ENCODE measurements at places on chromosomes 12 and 14.

DNA sequence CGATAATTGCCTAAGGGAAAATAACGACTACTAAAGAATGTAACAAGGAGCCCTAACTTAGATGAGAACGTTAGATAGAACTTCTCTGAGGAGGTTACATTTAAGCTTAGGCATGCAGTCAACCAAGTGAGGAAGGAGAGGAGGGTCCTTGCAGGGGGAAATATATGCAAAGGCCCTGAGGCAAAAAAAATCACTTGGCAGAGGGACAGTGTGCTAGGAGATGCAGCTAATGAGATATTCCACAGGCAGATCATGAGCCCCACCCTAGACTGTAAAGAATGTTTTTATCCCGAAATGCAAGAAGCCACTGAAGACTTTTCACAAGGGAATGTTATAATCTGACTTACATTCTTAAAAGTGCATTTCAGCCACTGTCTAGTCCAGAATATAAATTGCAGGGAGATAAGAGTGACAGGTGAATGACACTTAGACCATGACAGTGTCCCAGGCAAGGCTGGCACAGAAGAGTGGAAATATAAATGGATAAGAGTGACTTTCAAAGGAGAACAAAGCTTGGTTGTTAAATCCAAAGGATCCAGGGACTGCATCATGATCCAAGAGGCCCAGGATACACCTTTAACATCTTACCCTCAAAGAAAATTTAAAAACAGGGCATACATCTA is 61.0 kb downstream of the PPM1H start:
- no peak for DNase-seq

DNA sequence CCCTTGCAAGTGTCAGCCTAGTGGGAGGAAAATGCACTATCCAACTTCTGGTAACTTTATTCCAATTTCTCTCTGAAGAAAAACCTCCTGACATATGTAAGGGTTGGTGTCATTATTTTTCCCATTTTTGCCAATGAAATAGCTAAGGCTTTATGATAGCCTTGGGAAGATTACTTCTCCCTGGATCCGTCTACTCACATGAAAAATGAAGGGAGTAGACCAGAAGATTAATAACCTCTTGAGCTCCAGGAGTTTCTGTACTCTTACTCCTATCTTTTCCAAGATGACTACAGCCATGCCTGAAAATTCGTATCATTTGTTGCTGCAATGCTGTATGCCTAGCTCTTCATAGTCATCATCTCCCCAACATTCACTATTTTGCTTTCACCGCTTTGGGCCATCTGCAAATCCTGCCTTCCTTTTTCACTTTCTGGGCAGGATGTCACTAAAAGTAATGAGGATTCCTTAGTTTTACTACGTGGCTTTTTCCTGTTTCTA is 18.8 kb downstream of the TC2N start:
- no peak for DNase-seq

DNA sequence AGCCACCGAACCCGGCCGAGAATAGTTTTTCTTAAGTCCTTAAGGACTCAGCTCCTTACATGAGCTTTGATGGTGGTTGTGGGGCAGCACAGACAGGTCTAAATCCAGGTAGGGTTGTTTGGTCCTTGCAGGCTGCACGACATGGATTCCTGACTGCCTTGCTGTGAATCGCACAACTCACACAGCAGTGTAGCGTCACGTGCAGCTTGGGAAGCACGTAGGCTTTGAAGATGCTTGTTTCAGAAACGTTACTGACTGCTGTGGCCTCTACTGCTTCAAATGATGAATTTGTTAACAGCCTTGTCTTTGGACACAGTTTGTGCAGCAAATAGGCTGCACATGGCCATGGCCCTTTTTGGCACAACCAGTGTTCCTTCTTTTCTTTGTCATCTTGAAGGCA is 29.9 kb downstream of the ZBTB42 start:
- no peak for DNase-seq

DNA sequence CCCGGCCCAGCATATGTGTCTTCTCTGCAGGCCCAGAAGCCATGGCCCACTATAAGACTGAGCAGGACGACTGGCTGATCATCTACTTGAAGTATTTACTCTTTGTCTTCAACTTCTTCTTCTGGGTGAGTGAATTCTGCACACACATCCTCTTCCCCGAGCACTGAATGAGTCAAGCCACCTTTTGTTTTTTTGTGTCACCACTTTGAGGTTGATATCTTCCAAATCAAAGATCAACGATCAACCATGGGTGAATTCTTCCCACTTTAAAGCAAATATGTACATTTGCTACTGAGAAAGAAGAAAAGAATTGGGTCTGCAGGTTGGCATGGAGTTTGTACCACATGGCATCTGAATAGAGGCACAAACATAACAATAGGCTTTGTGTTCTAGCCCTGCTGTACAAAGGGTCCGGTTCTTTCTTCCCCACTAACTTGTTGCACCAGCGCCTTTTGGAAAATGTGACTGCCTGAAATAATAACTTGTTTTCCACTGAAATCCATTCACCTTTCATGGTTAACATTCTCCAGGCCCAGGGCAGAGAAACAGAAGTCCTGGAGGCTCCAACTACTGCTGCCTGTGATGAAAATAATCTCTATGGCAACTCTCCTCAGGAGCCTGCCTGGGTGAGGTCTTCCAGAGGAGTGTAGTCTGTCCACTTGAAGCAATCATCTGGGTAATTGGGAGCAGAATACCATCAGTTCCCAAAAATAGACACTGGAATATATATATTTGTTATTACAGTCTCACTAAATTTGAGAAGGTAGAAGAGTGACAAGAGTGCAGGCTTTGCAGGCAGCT is 27.6 kb downstream of the TSPAN11 start:
- DNase-seq, result no peak

GRCh38 chr12:70849265-70849960 is 71.1 kb downstream of the PTPRR start:
- peak; percentile 81 for DNase-seq

DNA sequence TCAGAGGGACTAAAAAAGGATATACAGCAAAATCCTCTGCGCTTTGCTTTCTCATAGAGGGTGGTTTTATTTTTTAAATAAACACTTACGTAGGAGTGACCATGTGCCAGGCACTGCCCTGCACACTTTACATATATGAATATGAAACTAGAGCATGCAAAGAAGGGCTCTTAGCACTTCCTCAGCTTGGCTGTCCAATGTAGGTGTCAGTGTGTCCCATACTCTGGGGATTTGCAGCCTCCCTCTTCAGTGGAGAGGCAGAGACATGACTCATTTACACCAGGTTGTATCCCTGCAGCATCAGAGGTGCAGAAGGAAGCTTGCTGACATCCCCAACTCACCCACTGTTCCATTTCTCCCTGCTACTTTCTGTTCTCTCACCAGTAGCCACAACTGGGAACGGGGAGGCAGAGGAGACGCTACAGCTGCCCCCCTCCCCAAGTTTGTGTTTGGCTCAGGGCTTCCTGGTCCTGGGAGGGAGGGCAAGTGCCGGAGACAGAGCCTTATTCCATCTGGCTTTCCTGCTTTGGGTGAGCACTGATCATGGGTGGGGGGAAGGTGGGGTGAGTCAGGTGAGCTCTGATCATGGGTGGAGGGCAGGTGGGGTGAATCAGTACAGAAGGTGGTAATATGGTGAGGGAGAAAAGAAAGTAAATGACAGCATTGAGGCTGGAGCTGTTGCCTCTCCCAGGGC is 4.9 kb upstream of the KRT5 start:
- DNase-seq, result no peak

- no peak for DNase-seq
Measured at GRCh38 chr12:64780531-64781279, 21.5 kb upstream of the GNS start.

GRCh38 chr14:65255029-65255545 is 152.8 kb upstream of the MAX start:
- DNase-seq, result no peak

DNA sequence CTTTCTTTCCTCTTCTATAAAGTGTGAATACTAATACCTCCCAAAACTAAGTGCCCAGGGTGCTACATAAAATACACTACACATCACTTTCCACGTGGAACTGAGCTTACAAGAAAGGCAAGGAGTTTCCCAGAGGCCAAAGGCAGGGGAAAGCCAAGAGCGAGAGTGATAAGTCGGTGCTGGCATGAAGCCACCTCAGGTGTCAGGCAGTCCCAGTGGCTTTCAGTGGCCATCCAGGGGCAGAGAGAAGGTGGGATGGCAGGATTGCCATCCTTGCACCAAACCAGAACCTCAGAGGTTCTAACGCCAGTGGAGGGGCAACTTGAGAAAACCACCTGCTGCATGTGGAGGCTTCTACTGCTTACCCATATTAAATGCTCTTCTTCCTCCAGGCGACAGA is 79.7 kb upstream of the DIO3 start:
- DNase-seq, result no peak

GRCh38 chr12:111066744-111067437 is 146.5 kb upstream of the MYL2 start:
- no peak for DNase-seq

- DNase-seq, result no peak
Measured at GRCh38 chr12:1803736-1804135, 16.6 kb upstream of the LRTM2 start.

GRCh38 chr12:113689047-113689610 is 217.5 kb upstream of the LHX5 start:
- DNase-seq, result no peak

DNA sequence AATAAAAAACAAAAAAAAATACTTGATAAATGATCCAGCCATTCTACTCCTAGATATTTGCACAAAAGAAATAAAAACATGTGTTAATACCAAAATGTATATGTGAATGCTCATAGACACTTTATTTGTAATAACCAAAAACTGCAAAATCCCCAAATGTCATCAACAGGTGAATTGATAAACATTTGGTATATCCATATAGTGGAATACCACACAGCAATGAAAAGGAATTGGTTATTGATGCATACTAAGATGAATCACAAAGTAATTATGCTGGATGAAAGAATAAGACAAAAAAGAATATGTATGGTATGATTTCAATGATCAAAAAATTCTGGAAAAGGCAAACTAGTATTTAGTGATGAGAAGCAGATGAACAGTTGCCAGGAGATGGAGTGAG is 124.7 kb upstream of the VASH1 start:
- no peak for DNase-seq

- no peak for DNase-seq
Measured at GRCh38 chr12:54590978-54591591, 2.6 kb upstream of the PPP1R1A start.
